Fibroblast of villous mesenchyme (primary cell): ENCODE measurements at places on chromosomes 11 and 22.

DNA sequence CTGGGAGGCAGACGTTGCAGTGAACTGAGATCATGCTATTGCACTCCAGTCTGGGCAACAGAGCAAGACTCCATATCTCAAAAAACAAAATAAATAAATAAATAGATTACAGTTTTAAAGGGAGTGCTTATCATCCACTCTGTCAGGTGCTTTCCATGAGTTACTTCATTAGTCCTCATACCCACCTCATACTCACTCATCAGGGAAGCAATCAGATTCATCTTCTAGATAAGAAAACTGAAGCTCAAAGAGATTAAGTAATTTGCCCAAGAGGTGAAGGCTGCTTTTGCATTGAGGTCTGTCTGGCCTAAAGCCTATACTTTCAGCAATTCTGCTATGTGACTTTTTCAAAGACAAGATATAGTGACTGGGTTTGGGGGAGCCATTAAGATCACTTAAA is 101.0 kb downstream of the RASSF10 start:
- DNase-seq, result no peak

DNA sequence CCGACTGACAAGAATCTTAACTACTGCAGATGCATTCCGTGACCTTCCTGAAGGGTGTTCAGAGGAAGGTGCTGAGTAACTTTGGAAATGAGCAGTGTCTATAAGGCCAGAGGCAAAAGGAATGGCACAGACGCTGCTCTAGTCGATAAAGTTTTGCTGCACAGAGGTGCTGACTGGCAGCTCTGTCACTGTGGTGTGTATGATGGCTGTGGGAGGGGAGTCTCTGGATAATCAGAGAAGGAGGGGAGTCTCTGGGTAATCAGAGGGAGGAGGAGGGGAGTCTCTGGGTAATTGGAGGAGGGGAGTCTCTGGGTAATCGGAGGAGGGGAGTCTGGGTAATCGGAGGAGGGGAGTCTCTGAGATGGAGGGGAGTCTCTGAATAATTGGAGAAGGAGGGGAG is 18.4 kb downstream of the PTDSS2 start:
- DNase-seq, result no peak

GRCh38 chr22:35884529-35884928 is 144.1 kb downstream of the RBFOX2 start:
- DNase-seq, result no peak

DNA sequence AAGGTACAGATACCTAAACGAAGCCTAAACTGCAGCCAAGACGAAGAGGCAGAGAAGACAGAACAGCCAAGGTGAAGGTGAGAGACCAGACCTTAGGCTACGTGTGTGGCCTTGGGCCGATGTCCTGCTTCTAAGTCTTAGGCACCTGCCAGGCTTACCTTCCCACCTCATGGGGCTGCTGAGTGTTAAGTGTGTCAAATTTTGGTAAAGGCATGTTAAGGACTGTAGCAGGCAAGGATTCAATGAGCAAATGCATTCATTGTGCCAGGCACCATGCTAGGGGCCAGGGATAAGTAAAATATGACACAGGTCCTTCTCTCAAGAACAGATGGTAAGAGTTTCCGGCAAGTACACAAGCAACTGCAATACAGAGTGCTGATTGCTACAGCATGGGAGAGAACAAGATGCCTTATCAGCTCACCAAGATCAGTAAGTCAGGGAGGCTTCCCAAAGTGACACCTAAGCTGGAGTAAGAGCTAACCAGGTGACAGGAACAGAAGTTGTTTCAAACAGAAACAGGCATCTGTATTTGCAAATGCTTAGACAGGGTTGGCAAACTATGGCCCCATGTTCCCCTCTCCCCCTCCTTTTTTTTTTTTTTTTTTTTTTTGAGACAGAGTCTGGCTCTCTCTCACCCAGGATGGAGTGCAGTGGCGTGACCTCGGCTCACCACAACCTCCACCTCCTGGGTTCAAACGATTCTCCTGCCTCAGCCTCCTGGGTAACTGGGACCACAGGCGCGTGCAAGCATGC is 46.7 kb downstream of the CLTCL1 start:
- DNase-seq, result no peak

DNA sequence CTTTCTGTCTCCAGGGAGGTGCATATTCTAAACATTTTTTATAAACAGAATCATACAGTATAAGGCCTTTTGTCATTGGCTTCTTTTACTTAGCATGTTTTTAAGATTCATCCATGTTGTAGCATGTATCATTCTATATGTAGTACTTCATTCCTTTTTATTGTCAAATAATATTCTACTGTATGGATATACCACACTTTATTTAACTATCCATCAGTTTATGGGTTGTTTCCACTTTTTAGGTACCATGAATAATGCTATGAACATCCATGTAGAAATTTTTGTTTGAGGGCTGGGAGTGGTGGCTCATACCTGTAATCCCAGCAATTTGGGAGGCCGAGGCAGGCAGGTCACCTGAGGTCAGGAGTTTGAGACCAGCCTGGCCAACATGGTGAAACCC is 73.1 kb downstream of the PHF21A start:
- no peak for DNase-seq

DNA sequence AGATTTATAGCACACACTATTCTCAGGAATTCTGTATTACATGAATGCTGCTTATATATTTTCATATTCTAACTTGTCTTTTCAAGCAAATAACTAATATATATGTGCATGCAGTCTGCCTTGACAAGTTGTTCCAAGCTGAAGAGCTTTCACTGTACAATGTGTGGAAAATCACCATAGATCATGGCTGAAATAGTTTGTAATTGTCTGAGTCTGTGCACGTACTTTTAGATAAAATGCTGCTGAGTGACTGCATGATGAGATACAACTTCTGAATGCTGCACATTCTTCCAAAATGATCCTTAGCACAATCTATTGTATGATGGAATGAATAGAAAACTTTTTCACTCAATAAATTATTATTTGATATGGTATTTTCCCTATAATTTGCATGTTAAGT is 58.9 kb downstream of the SLC5A12 start:
- no peak for DNase-seq
